ENCODE measurements at places on chromosomes 7 and 10.

GRCh38 chr10:133139551-133140065 lies 20.4 kb upstream of the KNDC1 start:
- DNase-seq: no peak

GRCh38 chr10:14536241-14537213 lies 205.8 kb upstream of the FRMD4A start:
- DNase-seq: peak; percentile 59

DNA sequence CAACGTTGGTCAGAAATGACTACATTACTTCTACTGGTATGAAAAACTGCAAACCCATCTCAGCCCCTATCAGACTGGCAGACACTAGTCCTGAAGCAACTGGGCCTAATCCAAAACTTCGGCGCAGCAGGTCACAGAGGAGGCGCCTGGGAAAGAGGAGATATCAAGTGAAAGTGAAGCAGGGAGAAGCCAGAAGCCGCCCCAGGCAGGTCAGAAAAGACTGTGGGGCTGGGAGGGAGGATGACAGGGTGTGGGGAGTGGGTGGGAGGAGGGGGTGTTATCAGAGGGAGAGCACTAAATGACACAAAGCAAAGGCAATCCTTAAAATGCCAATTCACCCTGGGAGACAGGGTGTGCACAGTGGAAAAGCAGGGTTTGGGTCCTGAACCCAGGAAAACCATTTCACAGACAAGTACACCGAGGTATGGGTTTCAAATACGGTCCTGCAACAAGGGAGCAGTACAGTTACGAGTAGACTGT lies 731 bp downstream of the CHCHD3 start:
- DNase-seq: peak; percentile 49

DNA sequence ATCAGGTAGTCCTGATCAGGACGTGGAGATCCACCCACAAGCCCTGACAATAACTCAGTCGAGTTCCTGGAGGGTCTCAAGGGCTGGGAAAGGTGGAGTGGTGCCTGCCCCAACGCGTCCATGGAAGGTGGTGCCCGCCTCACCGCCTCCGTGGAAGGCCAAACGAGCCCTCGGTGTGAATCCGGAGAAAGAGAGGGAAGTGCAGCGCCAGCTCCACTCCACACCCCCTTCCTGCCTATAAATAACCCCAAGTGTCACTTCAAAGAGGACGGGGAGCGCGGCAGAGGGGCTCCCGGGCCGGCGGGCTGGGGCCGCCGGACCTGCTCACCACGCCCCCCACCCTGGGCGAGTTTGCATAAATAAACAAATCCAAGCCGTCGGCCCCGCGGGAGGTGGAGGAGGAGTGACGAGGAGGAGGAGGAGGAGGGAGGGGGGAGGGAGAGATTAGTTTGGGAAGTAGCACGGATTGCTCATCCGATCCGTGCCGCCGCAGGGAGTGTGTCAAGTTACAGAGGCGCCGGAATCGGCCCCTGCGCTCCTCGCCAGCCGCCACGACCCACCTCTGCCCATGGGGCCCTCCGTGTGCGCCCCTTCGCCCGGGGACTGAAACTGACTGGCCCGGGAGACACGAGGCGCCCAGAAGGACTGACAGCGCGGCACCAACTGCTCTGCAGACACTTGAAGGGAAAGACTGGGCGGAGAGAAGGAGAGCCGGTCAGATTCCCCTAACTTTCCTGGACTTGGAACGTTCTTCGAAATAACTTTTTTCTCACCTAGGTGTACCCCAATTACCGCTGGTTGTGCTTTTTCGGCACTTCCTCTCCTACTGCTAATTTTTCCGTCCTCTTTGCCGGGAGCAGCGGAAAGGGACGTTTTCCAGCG lies at the start of gene COL13A1:
COL13A1 (plus strand) TSS at position 473 of the 882 bp plus-strand sequence. CDS start 518 bp downstream, outside the sequence.
- no peak for DNase-seq

- no peak for DNase-seq
These were observed 7.0 kb upstream of the DLX6 start for GRCh38 chr7:96998333-96998732.

DNA sequence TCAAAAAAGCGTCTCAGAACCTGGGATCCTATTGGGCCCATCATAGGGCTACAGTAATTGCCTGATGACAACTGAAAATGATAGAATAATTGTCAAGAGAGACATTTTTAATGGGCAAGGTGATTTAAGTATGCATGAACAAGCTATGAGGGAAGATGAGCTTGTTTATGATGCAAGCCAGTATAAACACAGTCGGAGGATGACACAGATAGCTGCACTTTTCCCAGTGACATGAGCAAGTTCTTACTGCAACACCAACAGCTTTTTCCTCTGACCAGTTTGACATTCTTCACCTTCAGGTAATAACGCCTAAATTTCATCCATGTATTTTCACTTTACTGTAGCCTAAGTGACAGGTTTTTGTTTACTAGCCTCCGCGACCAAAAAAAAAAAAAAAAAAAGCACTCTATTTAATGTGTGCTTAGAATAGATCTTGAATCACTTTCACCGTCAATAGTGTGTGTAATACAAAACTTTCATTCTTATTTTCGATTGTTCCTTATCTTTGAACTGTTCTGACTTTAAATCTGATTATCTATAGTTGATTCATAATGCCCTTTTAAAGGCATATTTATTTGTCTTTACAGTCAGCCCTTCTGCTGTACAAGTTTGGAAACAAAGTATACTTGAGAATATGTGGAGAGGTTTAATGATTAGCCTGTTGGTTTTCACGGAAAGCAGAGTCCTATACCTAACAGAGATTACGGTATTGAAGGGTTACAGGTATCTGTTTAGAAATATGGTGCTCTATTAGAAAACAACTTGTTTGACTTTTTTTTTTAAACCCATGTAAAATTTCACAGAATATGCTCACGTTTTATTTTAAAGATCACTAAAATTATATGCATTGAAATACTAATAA lies 1.7 kb downstream of the FOXP2 start:
- no peak for DNase-seq

- DNase-seq: no peak
These were observed 117.1 kb downstream of the AOAH start for GRCh38 chr7:36606976-36607720.

- no peak for DNase-seq
These were observed 44.0 kb downstream of the CCDC7 start for GRCh38 chr10:32489901-32490300.

GRCh38 chr7:22821702-22822485 lies 755 bp downstream of the TOMM7 start:
- no peak for DNase-seq

- DNase-seq: no peak
These were observed 63.4 kb downstream of the CAV1 start for GRCh38 chr7:116588225-116588624.

DNA sequence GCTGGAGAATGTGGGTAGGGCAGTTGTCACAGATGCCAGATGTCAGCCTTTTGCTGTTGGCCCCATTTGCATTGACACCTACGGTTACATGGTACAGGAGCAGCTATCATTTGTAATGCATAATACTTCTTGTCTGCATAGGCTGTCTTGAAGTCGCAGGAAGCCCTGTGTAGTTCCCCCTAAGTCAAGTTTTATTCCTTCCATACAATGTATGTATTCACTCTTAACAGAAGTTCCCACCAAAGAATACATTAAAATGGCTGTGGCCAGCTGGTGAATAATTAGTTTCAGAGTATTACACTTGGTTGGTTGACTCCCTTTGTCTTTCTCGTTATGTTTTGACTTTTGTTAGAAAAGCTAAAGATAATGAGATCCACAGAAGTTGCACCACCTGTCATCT lies 1169.0 kb downstream of the REEP3 start:
- DNase-seq: no peak

GRCh38 chr7:30752979-30753378 lies 1.0 kb downstream of the INMT start:
- DNase-seq: no peak

DNA sequence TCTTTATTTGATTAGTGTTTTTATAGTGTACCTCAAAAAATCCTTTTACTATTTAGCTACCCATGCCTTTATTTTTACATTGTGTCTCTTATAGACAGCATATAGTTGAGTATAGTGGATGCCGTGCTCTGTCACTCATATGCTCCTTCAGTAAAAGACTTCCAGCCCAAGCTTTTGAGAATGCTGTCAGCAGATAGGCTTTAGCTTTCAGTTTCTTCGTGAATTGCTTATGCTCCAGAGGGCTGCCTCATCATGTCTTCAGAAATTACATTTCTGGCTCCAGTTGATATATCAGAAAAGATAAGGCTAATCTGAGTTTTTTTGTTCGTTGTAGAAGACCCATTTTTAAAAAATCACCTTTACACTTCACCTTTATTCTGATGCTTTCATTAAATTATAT lies 332.0 kb downstream of the NXPH1 start:
- DNase-seq: no peak

- DNase-seq: no peak
These were observed 87.0 kb downstream of the AUTS2 start for GRCh38 chr7:69685293-69685631.

DNA sequence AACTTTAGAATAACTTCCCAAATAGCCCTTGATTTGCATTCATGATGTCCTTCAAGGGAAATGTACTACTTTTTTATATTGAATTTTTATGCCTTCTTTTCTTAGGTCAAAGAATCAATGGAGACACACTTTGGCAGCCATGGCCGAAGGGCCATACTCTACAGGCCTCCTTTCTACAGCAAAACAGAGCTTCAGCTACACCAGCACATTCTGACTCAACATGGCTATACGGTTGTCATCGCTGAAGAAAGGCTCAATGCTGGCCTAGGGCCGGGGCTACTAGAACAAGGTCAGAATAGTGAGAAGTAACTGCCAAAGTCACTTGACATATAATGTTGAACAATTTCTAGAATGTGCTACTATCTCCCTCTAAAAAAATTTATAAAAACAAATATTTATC lies 27.0 kb downstream of the CPED1 start:
- no peak for DNase-seq

DNA sequence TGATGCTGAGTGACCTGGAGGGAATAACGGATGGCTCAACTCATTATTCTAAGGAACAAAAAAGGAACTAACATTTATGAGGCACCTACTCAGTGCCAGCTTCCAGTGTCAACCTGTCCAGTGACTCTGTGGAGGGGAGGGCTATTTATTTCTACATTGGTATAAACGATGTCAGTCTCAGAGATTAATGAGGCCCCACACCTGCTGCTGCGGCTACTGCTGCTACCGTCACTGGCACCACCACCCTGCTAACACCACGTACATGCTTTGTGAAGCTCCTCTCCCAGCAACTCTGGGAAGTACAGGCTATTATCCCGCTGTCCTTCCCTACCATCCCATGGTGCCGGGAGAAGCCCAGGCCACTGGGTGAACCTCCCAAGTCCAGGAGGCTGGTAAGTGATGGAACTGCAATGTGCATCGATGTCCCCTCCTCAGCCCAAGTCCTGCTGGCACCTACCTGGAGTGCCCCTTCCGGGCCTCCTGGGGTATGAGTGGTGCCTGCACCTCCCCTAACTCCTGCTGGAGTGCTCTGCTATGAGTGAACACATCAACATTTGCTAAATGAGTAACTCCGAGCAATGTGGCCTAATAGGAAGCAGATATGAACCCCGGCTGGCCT lies 101.5 kb downstream of the ARHGAP22 start:
- DNase-seq: no peak

- DNase-seq: no peak
These were observed 329.4 kb upstream of the MYO3A start for GRCh38 chr10:25604591-25604990.

DNA sequence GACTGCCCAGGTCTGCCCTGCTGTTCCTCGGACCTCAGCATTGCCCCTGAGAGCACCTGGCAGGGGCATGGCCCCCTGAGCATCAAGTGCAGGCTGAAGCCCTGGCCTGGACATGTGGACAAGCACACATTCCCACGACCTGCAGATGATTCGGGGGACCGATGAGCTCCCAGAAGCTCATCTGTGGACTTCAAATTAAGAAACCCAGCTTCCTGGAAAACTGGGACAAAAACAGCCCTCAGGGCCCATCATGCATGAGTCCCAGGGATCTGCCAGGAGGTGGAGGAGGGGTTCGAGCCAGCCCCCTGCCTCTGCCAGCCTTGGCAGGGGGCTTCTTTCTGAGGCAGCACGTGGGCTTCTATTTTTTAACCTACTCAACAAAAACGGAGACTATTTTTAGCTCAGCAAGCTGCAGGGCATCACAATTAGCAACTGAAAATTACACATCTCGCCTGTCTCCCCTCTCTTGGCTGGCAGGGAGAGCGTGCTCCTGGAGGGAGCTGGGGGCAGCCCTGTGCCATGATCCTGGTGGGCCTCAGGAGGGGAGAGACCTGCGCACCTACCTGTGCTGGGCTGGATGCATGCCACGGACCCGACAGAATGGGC lies 51.8 kb downstream of the RASGEF1A start:
- DNase-seq: no peak

- DNase-seq: no peak
These were observed 84.4 kb downstream of the KLF6 start for GRCh38 chr10:3700531-3701076.
